GM23248 (cell line): ENCODE measurements at places on chromosomes 6 and 20. TPM values are rescaled to one million over a fixed set of nuclear protein-coding genes. Genes with fewer than 3 reads are reported as not detected.

MPIG6B gene
- polyA plus RNA-seq: not detected in 2 replicates

- no peak for DNase-seq
These were observed 18.4 kb downstream of the OR14J1 start for GRCh38 chr6:29319931-29320330.

DNA sequence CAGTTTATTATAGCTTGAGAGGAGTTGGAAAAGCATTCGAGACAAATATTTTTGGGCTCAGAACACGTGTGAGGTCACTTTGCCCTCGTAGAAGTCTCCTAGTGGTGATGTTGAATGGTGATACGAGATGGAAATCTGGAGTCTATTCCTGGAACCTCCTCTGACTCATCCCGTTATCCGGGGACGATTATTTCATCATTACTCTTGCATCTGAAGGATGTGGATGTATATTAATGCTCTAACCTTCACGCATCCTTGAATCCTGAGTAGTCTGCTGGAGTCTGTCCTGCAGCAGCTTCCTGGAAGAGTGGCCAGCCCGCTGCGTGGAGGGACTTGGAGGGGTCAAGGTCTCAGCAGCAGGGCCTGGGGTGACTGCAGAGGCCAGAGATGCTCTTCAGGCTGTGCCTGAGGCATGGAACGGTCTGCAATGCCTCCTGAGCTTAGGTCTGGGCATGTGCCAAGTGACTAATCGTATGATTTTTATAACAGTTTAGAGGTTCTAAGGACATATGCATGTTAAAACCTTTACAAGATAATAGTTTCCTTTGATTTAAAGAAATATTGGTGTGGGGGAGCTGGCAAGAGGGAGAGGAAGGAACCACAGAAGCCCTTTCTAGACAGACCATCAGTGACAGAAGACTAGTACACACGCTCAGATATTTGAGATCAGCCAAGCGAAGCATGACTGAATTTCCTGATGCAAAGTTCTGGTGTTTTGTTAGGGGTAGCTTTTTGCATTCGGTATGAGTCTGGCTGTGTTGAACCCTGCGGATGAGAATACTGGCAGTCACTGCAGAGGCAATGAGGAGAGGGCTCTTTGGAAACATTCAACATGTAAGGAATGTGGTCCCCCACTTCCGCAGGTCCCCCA is 400.2 kb downstream of the QKI start:
- peak; percentile 87 for DNase-seq

ZBTB46 gene
- 0.33 and 0.38 TPM in 2 replicates for polyA plus RNA-seq

DNA sequence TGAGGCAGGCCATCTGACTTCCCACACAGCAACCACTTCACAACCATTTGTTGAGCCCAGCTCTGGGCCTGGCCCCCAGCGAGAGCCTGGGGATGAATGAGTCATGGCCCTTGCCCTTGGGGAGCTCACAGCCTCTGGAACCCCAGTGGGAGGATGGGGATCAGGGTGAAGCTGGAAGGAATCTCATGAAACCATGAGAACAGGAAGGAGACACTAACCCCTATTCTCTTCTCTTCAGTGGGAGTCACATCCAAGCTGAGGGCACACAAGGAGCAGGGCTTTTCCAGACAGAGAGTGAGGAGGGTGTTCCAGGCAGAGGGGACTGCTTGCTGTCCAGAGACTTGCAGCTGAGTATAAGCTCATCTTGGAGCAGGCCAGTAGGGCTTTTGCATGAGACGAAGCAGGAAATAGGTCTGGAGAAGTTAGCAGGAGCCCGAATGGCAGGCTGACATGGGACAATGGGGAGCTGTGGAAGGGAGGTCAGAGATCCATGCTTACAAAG is 7.5 kb downstream of the FOXS1 start:
- DNase-seq: peak; percentile 78

DNA sequence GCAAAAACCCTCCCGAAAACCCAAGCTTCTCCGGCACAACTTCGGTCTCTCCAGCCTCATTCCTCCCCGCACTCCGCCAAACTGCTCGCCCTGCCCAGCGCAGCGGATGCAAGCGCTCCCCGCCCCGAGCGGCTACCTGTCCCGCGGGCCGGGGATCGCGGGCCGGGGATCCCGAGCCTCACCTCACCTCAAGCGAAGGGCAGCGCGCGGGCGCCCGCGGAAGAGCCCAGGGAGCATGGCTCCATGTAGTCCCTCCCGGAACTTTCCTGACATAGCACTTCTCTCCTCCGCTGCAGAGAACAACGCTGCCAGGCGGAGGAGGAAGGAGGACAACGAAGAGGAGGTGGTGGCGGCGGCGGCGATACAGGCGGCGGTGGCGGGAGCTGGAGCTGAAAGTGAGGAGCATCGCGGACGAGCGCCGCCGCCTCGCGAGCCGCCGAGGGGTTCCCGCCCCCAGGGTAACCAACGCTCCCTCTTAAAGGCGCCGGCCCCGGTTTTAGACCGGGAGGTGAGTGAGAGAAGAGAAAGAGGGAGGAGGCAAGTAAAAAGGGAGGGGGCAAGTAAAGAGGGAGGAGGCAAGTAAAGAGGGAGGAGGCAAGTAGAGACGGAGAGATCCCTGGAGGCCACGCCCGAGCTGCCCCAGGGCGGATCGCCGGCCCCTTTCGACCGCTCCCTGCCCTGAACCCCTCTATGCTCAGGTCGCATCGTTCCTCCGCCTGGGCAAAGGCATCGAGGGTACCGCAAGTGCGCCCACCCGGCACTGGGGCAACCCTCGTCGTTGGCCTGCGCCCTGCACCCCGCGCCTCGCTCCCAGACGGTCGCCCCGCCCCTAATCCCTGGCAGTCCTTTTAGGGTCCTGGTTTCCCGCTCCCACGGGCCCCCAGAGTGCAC is at the start of gene GPR63:
GPR63 (minus strand) TSS at position 397 of the 891 bp plus-strand sequence. CDS start 37,746 bp downstream, outside the sequence.
- peak; percentile 72 for DNase-seq

GRCh38 chr20:50308513-50309279 is 118.1 kb downstream of the CEBPB start:
- DNase-seq: peak; percentile 97

TEAD3 gene
- 6.9 TPM in 2 replicates for polyA plus RNA-seq

IMPG1 gene
- not detected in 2 replicates for polyA plus RNA-seq

ANKRD66 gene
- not detected in 2 replicates for polyA plus RNA-seq

GRCh38 chr6:135113860-135114259 is 59.2 kb upstream of the HBS1L start:
- no peak for DNase-seq

GPX5 gene
- not detected in 2 replicates for polyA plus RNA-seq

TCP11 gene
- polyA plus RNA-seq: not detected in 2 replicates

GRCh38 chr6:126880964-126881363 is 237.5 kb upstream of the RSPO3 start:
- DNase-seq: no peak

DNA sequence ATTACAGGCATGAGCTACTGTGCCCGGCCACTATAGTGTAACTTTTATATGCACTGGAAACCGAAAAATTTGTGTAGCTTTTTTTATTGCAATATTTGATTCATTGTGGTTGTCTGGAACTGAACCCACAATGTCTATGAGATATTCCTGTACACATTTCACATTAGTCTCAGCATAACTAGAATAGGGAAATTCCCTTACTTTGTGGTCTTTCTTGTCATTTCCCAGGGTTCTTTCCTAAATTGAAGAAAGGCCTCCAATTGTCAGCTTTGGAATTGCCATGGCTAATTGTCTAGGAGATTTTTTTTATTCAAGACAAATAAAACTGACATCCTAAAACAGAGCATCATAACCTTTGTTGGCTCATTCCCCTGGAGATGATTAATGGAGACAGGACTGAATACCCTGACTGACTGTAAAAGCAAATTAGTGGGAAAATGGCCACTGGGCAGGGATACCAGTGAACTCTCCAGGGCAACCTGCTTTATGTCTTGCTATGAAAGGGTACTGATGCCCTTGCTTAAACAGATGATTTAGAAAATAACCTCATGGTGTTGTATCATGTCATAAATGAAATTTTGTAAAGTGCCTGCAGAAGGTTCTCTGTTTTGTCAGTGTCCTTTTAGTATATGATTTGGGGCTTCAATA is 576.9 kb downstream of the RFPL4B start:
- no peak for DNase-seq

- DNase-seq: no peak
These were observed 68.0 kb downstream of the PTPN1 start for GRCh38 chr20:50578061-50578777.

GRCh38 chr6:89051676-89052075 is 28.9 kb upstream of the PNRC1 start:
- no peak for DNase-seq

DNA sequence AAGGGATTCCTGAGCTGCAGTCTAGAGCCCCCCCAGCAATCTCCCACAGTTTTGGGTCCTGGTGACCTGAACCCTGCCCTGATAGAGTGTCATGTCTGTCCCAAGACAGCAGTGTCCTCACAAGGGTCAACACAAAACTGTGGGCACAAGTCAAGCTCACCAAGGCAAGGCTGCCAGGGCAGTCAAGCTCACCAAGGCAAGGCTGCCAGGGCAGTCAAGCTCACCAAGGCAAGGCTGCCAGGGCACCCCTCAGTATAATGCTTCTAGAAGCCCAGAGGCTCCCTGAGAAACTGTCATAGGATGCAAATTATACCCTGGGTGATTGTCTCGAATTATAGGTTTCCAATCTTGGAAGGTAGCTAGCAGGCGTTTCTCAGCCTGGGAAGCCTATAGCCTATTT is 108.5 kb downstream of the NFATC2 start:
- no peak for DNase-seq

DNA sequence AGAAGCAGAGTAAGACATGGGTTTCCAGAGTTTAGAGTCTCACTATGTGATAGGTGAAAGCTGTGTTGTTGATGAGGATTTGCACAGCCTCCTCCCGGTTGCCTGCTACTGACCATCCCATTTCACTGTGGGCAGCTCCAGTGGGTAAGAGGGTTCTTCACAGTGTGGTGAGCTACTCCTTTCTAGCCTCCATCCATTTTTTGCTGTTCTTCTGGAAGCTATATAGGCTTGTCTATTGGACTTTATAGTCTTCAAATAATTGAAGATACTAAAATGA is 13.4 kb downstream of the UST start:
- DNase-seq: peak; percentile 41

PPP1R14C gene
- polyA plus RNA-seq: 9.4 and 10.1 TPM in 2 replicates

SCP2D1 gene
- not detected in 2 replicates for polyA plus RNA-seq

DNA sequence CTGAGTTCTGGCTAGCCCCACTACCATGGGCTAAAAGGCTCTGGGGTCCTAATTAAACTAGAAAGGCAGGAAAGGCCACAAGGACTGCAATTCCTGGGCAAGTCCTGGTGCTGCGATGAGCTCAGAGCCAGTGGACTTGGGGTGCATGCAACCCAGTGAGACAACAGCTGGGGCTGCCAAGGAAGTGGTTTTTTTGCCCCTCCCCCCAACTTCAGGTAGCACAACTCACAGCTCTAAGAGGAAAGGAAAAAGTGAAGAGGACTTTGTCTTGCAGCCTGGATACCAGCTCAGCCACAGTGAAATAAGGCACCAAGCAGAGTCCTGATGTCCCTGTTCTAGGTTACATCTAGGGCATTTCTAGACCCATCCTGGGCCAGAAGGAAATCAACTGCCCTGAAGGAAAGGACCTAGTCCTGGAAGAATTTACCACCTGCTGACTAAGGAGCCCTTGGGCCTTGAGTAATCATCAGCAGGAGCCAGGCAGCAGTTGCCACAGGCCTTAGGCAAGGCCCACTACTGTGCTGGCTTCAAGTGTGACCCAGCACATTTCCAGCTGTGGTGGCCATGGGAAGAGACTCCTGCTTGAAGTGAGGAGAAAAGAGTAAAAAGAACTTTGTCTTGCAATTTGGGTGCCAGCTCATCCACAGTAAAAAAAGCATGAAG is 358.4 kb downstream of the BTBD3 start:
- DNase-seq: no peak

- peak; percentile 54 for DNase-seq
These were observed 3.2 kb downstream of the GRIK2 start for GRCh38 chr6:101396548-101397173.

- DNase-seq: peak; percentile 47
These were observed 621 bp downstream of the GPR63 start for GRCh38 chr6:96836631-96837080.

DNA sequence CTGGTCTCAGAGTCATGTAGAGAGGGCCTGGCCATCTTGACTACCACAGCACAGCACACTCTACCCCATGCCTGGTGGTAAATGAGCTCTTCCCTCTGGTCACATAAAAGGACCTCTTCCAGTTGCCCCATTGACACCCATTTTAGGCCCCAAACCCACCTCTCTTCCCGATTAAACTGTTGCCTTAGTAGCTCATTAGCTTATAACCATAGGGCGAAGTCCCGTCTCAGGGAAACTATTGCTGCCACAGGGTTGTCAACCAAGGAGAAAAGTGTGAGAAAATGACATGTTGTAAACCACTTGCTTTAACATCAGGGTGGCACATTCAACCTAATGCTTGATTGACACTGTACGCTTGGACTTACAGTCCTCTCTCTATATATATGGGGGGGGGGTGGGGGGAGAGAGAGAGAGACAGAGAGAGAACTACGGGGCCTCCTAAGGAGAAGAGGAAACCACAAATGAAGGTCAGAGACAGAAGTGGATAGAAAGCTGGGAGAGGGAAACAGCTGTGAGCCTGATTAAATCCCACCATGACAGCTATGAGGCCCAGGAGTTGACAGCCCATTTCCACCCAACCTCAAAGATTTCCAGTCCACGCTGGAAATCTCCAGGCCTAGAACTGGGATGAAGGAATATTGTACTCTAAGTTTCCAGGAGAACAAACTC is 14.9 kb upstream of the BTN1A1 start:
- DNase-seq: no peak

DNA sequence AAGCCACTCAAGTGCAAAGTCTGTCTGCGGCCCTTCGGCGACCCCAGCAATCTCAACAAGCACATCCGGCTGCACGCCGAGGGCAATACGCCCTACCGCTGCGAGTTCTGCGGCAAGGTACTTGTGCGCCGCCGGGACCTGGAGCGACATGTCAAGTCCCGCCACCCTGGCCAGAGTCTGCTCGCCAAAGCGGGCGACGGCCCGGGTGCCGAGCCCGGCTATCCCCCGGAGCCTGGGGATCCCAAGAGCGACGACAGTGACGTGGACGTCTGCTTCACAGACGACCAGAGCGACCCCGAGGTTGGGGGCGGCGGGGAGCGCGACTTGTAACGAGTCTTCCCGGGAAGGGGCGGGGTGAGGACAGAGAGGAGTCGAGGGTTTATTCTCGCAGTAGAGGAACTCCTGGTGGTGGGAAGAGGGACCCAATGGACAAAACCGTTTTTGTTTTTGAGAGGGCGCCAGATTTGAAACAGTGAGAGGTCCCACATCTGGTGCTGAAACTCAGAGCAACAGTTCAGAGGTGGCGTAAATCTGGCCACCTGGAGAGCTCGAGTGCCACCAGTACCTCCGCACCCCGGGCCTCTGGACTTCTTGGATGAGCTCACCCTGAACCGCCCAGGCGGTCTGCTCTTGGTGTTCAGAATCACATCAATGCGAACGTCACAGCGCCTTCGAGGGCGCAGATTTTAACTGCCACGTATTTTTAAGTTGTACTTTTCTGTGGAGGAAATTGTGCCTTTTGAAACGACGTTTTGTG is 8.0 kb downstream of the PRDM13 start:
- DNase-seq: peak; percentile 38

TAGAP gene
- polyA plus RNA-seq: not detected in 2 replicates
